Lung (tissue), 17 donors: ENCODE measurements at places on chromosomes 16 and 17. TPM values are rescaled to one million over a fixed set of nuclear protein-coding genes. Genes with fewer than 3 reads are reported as not detected.

- no peak overlapping the region for H3K27ac ChIP-seq
- H3K4me3 ChIP-seq = no peak overlapping the region
- no peak for DNase-seq
- no peaks in the 10 kb centered on the region for H3K27me3 ChIP-seq
- no peaks in the 10 kb centered on the region for H3K4me1 ChIP-seq
- peaks cover 10% of the 10 kb centered on the region for H3K36me3 ChIP-seq
Measured at GRCh38 chr17:75124819-75125162, 6.8 kb downstream of the NT5C start.

DNA sequence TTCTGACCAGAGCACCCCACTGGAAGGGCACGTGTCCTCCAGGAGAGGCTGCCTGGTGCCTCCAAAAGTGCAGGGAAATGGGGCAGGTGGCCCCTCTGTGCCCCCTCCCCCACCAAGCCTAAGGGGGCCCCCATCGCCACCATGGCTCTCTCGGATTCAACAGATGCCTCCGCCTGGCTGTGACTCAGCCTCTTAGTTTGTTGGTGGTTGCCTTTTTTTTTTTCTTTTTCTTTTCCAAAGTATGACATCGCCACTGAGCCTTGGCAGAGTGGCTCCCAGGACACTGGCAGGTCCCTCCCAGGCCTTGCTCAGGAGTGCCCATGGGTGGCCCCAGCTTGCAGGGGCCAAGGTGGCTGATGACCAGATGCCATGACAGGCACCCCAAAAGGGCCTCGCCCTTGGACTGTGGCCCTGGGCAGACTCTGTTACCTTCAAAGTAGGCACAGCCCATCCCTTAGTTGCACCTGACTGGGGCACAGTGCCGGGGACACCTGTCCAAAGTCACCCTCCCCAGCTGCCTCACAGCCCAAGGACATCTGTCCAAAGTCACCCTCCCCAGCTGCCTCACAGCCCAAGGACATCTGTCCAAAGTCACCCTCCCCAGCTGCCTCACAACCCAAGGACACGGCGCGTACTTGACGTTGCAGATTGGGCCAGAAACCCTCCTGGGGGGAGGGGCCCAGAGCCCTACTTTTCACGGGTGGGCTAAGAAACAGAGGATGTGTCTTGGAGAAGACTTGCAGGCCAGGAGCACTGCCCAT lies 29.6 kb downstream of the NPTX1 start:
- H3K4me3 ChIP-seq = no peak overlapping the region
- no peak for DNase-seq
- no peaks in the 10 kb centered on the region for H3K36me3 ChIP-seq
- H3K4me1 ChIP-seq = no peaks in the 10 kb centered on the region
- no peak overlapping the region for H3K27ac ChIP-seq

- H3K4me3 ChIP-seq = no peak overlapping the region
- no peak for DNase-seq
- H3K4me1 ChIP-seq = no peaks in the 10 kb centered on the region
- no peak overlapping the region for H3K27ac ChIP-seq
Measured at GRCh38 chr17:51224402-51225262, 35.2 kb downstream of the MBTD1 start.

- H3K27me3 ChIP-seq = no peaks in the 10 kb centered on the region
- H3K4me1 ChIP-seq = no peaks in the 10 kb centered on the region
- H3K27ac ChIP-seq = no peak overlapping the region
- no peak overlapping the region for H3K4me3 ChIP-seq
- DNase-seq = no peak
Measured at GRCh38 chr17:71936977-71937376, 183.8 kb upstream of the SOX9 start.

The HSD17B2 gene
- 3.3 TPM for total RNA-seq

The ABCA9 gene
- 24.7 TPM for total RNA-seq

The METRN gene
- 67.3 TPM for total RNA-seq

DNA sequence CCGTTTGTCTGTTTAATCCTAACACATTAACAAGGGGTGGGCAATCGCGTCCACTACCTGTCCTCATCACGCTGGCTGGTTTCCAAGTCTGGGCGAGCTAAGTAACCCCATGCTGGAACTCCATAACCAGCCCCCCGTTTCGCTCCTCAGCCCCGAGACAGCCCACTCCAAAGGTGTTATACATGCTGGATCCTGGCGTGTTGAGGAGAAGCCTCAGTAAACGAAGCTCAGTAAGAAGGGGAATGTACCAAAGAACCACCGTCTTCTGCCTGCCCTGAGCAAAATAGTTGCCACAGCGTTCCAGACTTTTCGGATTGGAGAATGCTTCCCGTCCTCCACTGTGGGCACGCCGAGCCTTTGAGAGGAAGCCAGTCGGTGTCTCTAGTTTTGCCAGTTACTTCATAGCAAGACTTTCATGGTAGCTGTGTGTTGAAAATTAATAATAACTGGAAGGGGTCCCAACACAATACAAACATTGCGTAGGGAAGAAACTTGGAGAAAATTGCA lies 16.1 kb upstream of the C17orf78 start:
- no peak for DNase-seq
- peak overlapping the region; percentile 59 for H3K4me3 ChIP-seq
- H3K27ac ChIP-seq = peak overlapping the region; percentile 94
- peaks cover 5% of the 10 kb centered on the region for H3K4me1 ChIP-seq

DNA sequence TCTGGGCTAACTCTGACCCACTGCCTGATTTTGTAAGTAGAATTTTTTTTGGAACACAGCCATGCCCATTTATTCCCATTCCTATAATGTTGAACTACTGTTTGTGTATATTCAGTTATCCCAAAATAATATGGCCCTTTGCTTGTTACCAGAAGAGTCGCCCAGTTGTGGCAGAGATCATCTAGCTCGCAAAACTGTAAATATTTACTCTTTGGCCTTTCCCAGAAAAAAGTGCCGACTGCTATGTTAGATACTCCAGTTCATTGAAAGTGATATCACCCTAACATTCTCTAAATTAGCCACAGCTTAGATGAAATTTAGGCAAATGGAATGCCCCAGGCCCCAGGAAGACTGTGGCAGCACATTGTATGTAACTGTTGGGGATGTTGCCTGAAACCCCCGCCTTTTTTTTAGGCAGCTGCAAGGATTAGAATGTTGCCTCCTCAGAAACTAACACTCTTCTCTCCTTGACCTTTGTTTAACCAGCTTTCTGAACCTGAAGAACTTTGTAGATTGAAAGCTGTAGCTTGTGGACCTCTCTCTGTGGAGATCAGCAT lies 19.1 kb downstream of the WWOX start:
- no peak overlapping the region for H3K4me3 ChIP-seq
- H3K4me1 ChIP-seq = peaks cover 14% of the 10 kb centered on the region
- DNase-seq = peak; percentile 28
- H3K27me3 ChIP-seq = no peaks in the 10 kb centered on the region
- no peak overlapping the region for H3K27ac ChIP-seq

DNA sequence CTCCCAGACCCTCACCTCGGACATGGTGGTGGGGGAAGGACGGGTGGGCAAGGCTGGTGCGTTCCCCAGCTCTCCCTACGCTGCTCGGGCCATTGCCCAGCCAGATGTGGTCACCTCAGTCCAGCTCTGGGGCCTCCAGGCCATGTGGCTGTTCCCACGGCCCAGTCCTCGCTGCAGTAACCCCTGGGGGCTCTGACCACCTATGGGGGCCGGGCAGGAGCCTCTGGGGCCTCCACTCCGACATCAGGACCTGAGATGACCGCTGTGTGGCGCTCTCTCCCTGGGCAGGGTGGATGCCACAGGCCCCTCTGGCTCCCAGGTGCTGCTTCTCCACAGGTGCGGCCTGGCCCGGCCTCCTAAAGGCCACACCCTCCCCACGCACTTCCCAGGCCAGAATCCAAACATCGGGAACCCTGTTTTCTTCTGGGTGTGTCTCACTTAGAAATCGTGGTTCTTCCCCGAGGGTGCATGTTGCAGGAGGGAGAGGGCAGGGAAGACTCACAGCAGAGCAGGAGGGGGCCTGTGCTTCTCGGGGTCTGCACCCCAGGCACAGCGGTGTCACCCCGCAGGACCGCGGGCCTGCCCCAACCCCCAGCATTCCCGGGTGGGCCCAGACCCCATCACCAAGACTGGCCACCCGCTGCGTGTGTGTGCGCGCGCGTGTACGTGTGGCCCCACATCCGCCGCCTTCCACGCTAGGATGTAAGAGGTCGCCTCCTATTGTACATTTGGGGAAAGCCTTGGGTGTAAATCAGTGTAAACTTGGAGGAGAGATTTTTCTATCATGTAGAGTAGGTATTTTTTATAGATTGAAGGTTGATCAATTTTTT lies 5.9 kb upstream of the CAPN15 start:
- no peaks in the 10 kb centered on the region for H3K27me3 ChIP-seq
- peaks cover 5% of the 10 kb centered on the region for H3K36me3 ChIP-seq
- DNase-seq = no peak
- H3K4me1 ChIP-seq = peaks cover 7% of the 10 kb centered on the region
- no peak overlapping the region for H3K4me3 ChIP-seq

The LSM12 gene
- 45.3 TPM for total RNA-seq

DNA sequence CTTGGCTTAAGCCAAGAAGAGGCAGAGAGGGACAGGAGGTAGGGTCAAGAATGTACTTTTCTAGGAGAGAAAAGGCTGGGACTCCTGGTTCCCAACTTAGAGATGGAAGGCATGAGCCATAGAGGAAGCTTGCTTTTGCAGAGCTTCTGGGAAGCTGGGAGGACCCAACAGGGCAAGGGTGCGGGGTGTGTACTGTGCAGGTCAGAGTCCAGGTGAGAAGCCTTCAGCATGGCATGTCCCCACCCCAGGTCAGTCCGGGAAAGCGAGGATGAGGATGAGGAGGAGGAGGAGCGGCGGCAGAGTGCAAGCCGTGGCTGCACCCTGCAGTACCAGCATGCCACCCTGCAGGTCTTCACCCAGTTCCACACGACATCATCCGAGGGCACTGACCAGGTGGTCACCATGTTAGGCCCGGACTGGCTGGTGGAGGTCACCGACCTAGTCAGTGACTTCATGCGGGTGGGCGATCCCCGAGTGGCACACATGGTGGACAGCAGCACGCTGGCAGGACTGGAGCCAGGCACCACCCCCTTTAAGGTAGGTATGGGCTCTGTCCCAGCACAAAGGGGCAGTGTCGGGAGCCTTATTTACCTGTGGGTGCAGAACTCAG lies 55.3 kb downstream of the TMEM132E start:
- no peak overlapping the region for H3K27ac ChIP-seq
- no peak for DNase-seq
- no peaks in the 10 kb centered on the region for H3K4me1 ChIP-seq
- H3K27me3 ChIP-seq = peaks cover 51% of the 10 kb centered on the region

The ASGR1 gene
- 7.0 TPM for total RNA-seq

DNA sequence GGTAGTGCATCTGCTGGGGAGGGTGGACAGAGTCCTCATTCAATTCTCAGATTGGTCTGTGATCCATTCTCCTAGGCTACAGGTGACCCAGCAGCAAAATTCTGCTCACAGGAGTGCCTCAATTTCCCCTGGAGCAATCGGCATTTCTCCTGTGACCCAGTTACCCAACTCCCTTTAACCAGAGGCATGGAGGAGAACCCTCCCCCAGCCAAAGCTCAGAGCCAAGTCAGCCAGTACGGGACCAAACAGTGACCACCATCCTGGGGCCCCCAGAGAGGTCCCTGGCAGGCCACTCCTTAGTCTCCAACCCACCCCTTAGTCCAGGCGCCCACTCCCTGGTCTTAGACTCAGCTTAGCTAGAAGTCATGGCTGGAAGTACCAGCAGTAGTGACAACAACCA lies 75.6 kb downstream of the DYNLRB2 start:
- H3K4me3 ChIP-seq = no peak overlapping the region
- no peak overlapping the region for H3K27ac ChIP-seq
- peaks cover 2% of the 10 kb centered on the region for H3K4me1 ChIP-seq
- DNase-seq = no peak
- no peaks in the 10 kb centered on the region for H3K27me3 ChIP-seq
- H3K36me3 ChIP-seq = no peaks in the 10 kb centered on the region

The CHD9NB gene
- total RNA-seq = 33.0 TPM

GRCh38 chr16:52411011-52411410 lies 135.9 kb downstream of the TOX3 start:
- H3K36me3 ChIP-seq = no peaks in the 10 kb centered on the region
- no peaks in the 10 kb centered on the region for H3K27me3 ChIP-seq
- DNase-seq = no peak
- no peak overlapping the region for H3K4me3 ChIP-seq
- no peak overlapping the region for H3K27ac ChIP-seq
- H3K4me1 ChIP-seq = no peaks in the 10 kb centered on the region

GRCh38 chr16:14131774-14132695 lies 60.9 kb downstream of the MRTFB start:
- H3K27me3 ChIP-seq = no peaks in the 10 kb centered on the region
- no peaks in the 10 kb centered on the region for H3K36me3 ChIP-seq
- H3K4me3 ChIP-seq = no peak overlapping the region
- no peak for DNase-seq
- H3K4me1 ChIP-seq = peaks cover 5% of the 10 kb centered on the region
- H3K27ac ChIP-seq = no peak overlapping the region

- peak; percentile 45 for DNase-seq
- peak overlapping the region; percentile 30 for H3K4me3 ChIP-seq
- H3K4me1 ChIP-seq = peaks cover 27% of the 10 kb centered on the region
Measured at GRCh38 chr16:86498155-86498670, 12.1 kb upstream of the FOXF1 start.

DNA sequence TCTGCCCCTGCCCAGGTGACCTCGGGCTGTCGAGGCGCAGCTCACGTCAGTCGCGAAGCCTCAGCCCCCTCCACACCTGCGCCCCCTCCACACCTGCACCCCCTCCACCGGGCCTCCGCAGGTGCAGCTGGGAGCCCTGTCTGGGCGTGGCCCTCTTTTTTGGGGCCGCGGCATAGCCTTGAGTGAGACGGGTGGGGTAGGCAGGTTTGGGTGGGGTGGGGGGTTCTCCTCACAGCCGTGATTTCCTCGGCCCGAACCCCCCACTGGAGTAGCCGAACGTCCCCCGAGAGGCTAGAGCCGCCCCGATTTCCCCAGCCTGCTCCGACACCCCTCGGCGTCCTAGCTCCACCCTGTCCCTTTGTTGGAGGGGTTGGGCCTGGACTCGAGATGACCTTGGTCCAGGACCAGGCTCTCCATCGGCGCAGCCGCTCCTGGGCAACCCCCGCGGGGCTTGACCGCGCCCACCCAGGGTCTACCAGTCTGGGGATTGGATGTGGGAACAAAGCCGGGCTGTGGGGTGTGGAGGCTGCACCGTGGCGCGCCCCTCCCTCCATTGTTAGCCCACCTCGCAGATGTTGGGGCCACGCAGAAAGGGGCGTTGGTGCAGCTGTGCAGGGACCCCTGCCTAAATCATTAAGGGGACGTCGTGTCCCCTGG lies 626 bp downstream of the TUBB3 start:
- H3K27ac ChIP-seq = peak overlapping the region; percentile 51
- peaks cover 4% of the 10 kb centered on the region for H3K27me3 ChIP-seq
- no peak overlapping the region for H3K4me3 ChIP-seq
- DNase-seq = no peak
